ENCODE measurements at places on chromosomes 3 and 15.

DNA sequence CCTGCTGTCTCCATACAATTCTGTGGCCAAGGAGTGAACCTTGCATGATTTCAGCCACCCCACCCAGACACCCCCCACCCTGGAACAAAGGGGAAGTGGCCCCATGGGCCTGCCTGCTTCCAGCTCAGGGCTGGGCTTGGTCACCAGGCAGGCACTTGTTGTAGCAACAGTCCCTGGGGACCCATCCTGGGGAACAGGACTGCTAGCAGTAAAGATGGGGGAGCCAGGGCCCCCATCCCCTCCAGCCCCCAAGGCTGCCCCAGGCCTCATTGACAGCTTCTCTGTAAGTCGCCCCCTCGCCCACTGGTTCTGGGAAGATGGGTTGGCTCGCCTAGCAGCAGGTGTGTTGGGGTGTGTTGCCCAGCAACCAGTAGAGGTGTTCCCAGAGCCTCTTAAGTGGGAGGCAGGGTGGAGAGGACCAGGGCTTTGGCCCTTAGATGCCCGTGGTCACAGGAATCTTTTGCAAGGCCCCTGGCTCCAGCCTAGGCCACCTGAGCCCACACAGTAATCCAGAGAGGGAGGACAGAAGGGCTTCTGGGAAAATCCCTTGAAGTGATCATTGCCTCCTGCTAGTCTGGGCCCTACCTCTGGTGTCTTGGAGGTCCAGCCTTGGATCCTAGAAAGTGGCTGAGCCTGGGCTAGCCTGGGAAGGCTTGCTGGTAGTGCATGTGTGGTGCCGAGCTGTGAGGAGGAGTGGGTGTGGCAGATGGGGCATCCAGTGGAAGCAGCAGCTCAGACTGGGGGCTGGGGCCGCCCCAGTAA lies 48.9 kb downstream of the CYP11A1 start:
- DNase-seq: peak; percentile 60

- DNase-seq: no peak
Observed at GRCh38 chr3:16883057-16883722, 1.6 kb upstream of the PLCL2 start.

DNA sequence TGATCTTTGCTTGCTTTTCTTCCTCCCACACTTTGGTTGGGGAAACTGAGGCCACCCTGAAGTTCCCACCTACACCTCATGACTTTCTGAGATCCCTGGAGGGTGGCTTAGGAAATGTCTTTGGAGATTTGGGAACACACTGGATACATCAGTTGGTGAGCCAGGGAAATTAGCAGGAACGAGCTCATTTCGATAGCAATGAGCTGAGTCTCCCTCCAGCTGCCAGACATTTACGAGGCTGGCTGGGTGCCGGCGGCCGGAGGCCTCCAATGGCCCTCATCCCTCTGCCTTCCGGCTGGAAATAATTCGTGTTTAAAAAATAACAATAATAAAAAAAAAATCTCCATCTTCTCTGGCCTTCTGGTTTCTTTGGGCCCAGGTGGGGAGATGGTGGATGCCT lies 38.8 kb downstream of the SMAD6 start:
- no peak for DNase-seq

DNA sequence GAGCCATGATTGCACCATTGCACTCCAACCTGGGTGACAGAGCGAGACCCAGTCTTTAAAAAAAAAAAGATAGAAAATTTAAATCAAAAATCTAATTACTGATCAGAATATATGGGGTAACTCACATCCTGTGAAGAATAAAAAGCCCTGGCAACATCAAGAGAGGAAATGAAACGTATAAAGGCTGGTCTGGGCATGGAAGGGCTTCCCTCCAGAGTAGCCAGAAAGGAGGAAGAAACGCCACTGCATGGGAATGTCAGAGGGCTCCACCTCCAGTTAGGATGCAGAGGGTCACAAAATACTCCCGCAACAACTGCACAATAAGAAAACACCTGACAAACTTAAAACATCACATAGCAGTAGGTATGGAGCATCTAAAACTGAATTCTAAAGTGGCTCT lies 4.9 kb upstream of the IQCF1 start:
- DNase-seq: no peak

DNA sequence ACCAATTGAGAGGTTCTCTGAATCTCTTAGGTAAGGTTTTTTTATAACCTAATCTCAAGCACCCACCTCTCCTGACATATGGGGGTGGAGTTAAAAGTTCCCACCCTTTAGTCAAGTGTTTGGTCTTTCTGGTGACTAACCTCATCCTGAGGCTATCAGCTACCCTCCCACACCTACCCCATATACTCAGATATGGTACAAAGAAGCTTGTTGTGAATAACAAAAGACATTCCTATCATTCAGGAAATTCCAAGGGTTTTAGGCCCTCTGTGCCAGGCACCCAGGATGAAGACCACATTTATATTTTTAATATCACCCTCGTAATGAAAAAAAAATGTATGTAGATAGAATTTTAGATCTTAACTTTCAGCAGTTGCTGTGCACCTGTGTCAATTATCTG lies 9.0 kb downstream of the CHMP2B start:
- no peak for DNase-seq

GRCh38 chr3:113261063-113261625 lies 49.8 kb downstream of the BOC start:
- DNase-seq: no peak

GRCh38 chr3:16059081-16059537 lies 115.4 kb upstream of the GALNT15 start:
- DNase-seq: no peak

GRCh38 chr15:50425219-50425618 lies 1.0 kb downstream of the USP8 start:
- DNase-seq: no peak

- DNase-seq: no peak
Observed at GRCh38 chr3:63609834-63610233, 42.6 kb upstream of the SNTN start.

- DNase-seq: no peak
Observed at GRCh38 chr15:93026380-93026817, 62.6 kb downstream of the RGMA start.

DNA sequence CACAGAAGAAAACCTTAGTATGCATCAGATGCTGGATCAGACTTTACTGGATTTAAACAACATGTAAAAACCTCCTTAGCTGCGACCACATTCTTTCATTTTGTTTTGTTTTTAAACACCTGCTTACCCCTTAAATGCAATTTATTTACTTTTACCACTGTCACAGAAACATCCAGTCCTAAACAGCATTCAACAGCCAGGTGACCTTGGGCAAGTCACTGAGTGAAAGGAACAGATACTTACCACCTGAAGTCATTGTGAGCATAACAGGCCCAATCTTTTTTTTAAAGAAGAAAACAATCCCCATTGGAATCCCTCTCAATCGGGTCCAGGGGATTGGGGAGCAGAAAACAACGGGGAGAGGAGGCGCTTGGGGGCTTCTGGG lies 390 bp downstream of the STARD5 start:
- DNase-seq: no peak

GRCh38 chr3:134325706-134326105 lies 48.5 kb downstream of the AMOTL2 start:
- no peak for DNase-seq

DNA sequence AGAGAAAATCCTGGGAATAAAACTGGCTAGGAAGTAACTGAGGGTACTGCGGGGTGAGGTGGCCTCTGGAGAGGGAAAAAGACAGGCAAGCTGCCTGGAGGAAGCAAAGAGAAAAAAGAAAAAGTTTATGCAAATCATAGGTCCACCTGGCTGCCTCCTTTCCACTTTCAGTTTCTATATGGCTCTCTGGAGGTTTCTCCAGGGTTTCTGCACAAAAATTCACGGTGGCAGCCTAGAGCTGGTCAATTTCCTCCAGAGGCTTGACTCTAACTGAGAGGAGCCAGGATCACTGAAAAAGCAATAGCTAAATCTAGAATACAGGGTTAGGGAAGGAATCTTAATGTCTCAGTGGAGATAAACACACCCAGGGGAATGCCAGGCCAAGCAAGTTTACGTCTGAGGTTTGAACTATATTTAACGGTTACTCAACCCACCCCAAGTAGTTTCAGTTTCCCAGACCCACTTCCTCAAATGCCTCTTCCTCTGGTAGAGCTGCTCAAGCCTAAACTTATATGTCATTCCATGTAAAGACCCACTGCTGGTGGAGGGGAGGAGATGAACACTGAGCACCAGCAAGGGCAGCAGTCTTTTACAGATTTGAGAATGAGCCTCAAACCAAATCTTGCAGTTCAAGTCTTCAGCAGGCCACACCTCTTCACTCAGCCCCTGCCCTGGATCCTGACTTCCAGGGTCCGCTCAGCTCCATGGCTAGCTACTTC lies 5.7 kb downstream of the LYSMD2 start:
- no peak for DNase-seq

DNA sequence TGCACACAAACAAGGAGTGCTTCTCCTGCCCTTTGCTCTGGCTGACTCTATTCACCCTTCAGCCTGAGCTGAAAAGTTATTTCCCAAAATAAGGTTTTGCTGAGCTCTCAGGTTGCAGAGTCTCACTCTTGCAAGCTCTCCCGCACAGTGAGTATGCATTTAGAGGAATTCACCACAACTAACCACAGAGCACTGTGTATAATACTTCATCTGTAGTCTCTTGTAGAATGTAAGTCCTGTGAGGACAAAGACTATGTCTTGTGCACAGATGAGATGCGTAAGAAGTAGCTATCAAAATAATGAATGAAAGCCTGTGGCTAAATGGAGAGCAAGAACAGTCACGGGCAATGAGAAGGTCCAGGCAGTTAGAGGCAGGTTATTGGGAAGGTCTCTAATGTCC lies 156.5 kb upstream of the SLCO3A1 start:
- no peak for DNase-seq

- no peak for DNase-seq
Observed at GRCh38 chr3:159817126-159817525, 171.5 kb upstream of the IL12A start.

DNA sequence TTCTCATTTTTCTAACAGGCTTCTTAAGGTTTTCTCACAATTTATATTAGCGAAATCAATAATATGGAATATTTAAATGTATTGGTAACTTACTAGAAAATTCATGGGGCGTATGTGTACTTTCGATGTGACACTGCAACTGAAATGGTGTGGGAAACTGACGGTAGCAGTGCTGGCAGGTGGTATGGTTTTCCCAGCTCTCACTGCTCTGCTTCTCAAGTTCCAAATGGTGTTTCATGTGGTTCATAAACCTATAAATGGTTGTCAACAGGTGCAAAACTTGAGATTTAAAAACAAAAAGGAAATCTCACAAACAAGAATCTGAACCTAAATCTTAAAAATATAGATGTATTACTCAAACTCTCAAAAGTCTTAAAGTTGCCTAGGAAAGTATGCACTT lies 54.7 kb downstream of the ZNF280D start:
- no peak for DNase-seq

DNA sequence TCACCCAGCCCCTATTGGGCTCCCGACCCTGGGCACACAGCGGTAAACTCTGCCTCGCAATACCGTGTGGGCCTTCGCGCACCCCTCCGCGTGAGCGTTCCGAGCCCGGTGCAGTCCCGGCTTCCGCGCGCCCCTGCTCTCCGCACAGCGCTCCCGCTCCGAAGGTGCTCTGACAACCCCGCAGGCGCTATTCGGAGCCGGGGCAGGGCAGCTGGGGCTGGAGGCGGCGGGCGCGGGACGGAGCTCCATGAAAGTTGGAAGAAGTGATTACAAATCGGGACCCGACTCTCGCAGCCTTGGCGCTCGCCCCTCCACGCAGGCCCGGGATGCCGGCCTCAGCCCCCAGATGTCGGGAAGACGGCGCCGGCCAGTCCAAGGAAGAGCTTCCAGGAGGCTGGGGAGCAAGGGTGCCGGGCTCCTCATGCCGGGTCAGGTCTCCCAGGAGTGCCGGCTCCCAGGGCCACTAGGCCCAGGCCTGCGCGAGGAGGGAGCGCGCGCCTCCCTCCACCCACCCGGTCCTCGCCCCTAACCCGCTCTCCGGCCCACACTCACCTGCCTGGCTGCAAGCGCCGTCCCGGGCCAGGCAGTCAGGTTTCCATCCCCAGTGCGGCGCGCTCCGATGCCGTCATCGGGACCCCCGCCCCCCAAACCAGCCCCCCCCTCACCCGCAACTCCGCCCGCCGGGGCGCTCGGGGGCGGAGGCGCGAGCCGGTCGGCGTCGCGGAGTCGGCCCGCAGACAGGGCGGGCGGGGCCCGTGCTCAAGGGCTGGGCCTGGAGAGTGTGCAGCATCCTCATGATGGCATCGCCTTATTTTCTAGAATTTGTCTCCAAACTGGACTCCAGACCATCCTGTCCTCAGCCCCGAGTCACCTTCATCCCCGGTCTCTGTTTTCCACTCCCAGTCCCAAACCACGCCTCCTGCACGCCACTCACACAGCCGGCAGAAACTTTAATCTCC lies at the start of gene KIF7:
KIF7 (minus strand) TSS at position 621 of the 959 bp plus-strand sequence. CDS start 2,537 bp downstream, outside the sequence.
- peak; percentile 61 for DNase-seq

- DNase-seq: no peak
Observed at GRCh38 chr3:126130081-126130855, 46.3 kb upstream of the SLC41A3 start.

DNA sequence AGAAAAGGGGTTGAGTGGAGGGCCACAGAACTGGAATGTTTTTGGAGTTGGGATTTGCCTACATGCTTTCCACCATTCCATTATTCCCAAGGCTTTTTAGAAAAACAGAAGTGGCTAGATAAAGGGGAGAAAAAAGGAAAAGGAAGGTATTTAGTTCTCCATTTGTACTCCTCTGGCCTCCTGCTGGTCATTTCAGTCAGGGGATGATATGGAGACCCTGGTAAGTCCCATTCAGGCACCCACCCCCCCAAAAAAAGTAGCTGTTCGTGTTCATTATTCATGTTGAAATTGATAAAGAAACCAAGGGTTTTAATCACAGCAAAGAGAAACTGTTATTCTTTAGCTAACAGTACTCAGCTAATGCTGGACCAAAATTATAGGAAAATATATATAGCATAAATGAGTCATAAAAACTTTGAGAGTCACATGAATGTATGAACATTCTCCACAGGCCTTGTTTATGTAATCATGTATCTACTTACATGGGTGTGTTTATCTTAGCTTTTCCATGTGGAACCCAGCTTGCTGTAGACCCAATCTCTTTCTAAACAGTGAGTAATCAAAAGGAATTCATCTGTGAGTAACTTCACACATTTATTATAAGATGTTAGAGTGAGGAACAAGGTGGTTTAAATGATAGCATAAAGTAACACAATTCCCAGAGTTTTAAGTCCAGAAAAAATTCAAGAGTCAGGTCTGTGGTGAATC lies 167.2 kb downstream of the KCNMB2 start:
- no peak for DNase-seq

DNA sequence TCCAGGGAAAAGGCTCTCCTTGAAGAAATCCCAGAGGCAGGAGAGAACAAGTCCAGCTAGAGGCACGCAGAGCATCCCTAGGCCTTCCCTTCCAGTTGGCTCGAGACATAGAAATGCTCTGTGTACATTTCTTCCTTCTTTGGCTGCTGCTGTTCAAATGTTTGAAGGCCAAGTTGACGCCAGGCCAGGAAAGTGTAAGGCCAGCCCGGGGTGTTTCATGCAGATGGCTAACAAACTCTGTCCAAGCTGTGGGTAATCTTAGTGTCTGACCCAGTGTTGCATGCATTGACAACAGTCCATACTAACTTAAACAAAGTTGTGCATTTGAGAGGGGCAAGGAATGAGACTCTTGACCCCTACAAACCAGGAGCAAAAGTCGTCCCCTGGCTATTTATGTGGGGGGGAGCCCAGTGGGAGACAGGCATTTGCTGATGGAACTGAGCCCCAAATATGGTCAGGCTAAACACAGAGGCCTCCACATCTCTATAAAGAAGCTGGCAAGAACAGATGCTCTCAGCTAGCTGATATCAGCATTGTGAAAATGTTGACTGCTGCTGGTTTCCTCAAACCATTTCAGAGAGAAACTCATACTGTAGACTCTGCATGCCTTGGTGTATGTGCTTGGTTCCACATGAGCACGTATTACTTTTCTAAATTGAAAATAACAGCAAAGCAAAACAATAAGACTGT lies 139.5 kb downstream of the ADAMTS9 start:
- DNase-seq: no peak

All from NCI-H82 (cell line).